Stimulated activated CD8-positive, alpha-beta memory T cell treated with anti-CD3 and anti-CD28 coated beads, Interleukin-15, amount 100 ng/mL, for 24 hours (primary cell): ENCODE measurements at places on chromosomes 1 and 21.
A peak's percentile ranks its signal among the peaks of the same experiment; 100 is the strongest.

GRCh38 chr1:232443372-232443771 is 186.6 kb downstream of the SIPA1L2 start:
- no peak for DNase-seq

- DNase-seq = no peak
Observed at GRCh38 chr1:21852282-21853130, 40.4 kb downstream of the LDLRAD2 start.

DNA sequence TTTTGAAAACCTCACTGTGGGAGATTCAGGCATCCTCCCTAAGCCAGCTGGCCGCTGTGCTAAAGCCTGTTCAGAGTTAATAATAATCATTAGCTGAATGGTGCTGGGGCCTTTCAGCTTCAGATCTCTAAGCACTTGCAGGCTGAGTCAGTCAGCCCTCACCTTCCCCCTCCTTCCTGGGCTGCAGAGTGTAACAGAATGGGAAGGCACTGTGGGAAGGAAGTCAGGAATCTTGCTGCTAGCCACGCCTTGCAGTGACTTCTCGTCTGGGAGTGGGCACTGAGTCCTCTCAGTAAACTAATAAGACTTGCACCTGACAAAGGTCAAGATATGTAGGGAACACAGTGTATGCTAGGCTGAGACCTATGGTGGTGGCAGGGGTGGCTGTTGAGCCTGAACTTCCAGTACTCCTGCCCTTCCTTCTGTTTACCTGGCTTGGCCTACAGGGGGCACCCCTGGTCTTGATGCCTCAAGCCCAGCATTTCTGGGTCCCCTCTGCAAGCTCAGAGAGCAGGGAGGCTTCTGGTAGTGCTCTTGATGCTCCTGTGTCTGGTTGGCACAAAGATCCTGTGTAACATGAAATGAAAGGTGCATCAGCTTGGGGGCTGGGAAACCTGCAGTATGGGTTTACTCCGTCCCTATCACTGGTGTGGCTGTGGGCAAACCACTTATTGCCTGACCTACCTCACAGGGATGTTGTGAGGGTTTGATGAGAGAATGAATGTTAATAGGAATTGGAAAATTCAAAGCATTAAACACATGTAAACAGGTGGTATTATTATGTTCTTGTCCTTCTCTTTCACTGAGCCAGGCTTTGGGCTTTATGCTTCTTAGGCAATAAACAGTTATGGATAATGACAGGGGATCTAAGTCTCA is 6.0 kb downstream of the CYB561D1 start:
- no peak for DNase-seq

- no peak for DNase-seq
Observed at GRCh38 chr1:220887202-220887519, 7.9 kb downstream of the HLX start.

- no peak for DNase-seq
Observed at GRCh38 chr1:147169840-147170674, 2.2 kb downstream of the PRKAB2 start.

- DNase-seq = no peak
Observed at GRCh38 chr21:27155130-27155500, 188.2 kb upstream of the ADAMTS5 start.

DNA sequence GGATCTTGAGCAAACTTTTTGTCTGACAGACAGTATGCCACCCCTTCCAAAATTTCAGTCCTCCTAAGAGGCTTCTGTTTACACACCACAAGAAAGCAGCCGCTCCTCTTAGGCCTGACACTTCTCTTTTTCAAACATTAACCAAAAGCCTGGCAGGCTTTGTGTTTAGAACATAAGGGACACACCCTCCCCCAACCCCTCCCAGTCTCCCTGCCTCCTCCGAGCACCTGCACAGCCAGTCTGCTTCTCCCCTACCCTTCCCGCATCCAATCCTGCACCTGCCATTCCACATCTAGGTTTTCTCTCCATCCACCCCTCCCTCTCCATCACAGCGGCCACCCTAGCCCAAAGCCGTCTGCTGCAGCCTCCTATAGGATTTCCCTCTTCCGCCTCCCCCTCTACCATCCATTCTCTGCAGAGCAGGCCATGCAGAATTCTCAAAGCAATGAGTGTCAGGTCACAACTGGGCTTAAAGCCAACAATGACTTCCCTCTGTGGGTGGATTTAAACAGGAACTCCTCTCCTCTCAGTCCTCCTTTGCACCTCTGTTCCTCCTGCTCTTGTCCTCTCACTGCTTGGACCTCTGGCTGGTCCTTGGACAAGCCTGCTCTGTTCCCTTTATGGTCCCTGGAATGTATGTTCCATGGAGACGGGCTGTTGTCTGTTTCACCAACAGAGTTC is 478.2 kb downstream of the NPHP4 start:
- DNase-seq = no peak

- no peak for DNase-seq
Observed at GRCh38 chr1:70737125-70737524, 310.5 kb downstream of the PTGER3 start.

- DNase-seq = no peak
Observed at GRCh38 chr1:48073798-48074530, 76.8 kb upstream of the TRABD2B start.

GRCh38 chr1:61337037-61337436 is 254.7 kb downstream of the NFIA start:
- DNase-seq = no peak

- no peak for DNase-seq
Observed at GRCh38 chr1:197481101-197481500, 213.0 kb downstream of the CRB1 start.

DNA sequence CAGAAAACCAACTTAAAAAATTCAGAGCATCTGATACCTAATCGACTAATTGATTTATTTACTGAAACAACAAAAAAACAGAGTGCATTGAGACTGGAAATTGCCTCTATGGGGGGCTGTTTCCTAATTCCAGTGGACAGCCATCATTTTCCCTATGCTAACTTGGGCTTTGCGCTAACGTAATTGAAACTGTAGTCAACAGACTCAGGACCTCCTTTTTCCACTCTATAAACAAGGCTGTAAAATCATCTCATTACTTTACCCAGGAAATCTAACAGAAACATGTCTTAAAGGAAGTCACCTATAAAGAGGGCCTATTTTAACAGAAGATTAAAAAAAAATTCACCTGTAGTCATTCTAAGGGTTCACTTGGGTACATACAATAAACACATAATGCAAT is 2.1 kb downstream of the ERG start:
- DNase-seq = no peak

DNA sequence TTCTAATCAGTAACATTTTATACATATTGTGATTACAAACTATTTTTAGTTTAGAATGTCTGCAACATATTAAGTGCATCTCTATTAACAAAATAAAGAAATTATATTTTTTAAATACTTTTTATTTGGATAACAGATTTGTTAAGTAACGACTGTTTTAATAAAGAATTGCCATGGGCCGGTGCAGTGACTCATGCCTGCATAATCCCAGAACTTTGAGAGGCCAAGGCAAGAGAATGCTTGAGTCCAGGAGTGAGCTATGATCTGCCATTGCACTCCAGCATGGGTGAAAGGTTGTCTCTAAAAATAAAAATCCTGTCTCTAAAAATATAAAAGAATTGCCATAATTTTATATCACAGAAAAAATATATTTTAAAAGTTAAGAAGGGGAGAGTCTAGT is 4.1 kb downstream of the LRRIQ3 start:
- no peak for DNase-seq

DNA sequence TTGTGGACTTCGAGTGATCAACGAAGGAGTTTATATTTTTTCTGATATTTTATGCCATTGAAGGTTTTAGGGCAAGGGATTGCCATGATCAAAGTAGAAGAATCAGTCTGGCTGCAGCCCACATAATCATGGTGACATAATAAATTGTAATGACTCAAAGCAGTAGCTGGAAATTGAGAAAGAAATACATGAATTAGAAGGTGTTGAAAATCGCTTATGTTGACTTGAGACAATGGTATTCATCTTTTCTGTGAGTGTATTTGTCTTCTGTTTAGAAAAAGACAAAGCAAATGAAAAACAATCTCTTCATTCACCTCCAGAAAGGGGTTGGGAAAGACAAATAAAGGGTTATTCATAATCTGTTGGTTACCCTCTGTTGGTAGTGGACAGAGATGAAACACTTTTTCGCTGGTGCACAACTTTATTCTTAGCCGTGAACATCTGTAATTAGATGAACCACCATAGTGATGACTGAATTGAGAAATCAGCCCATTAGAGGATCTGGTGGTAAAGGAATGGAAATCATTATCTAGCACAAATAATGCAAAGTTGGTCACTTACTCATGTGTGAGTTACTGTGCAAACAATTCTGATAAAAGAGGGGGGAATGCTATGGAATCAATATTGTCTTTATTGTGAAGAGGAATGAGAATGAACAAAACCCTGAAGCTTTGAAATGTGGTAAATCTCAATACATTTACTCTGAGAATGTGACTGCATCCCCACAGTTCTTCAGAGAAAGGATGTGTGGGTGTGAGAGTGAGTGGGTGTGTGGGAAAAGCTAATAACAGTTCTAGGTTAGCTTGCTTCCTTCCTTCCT is 121.8 kb downstream of the NTNG1 start:
- no peak for DNase-seq

DNA sequence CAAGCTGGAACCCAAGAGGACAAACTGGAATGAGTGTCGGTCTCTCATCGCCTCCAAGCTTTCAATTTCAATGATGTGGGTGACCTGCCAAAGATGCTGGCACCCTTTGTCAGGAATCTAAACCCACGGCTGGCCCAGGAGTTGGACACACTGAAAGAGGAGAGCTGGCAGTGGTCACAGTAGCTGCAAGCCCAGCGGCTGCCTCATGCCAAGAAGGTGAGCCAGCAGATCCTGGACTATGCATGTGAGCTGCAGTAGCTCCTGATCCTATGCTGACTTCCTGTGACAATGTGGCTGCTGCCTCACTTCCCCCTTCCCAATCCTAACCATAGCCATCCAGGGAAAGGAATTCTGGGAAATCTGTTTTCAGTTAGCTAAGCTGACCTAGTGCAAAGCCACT is 117.0 kb upstream of the VAV3 start:
- no peak for DNase-seq

GRCh38 chr1:234164098-234164709 is 209.1 kb upstream of the COA6 start:
- DNase-seq = no peak

DNA sequence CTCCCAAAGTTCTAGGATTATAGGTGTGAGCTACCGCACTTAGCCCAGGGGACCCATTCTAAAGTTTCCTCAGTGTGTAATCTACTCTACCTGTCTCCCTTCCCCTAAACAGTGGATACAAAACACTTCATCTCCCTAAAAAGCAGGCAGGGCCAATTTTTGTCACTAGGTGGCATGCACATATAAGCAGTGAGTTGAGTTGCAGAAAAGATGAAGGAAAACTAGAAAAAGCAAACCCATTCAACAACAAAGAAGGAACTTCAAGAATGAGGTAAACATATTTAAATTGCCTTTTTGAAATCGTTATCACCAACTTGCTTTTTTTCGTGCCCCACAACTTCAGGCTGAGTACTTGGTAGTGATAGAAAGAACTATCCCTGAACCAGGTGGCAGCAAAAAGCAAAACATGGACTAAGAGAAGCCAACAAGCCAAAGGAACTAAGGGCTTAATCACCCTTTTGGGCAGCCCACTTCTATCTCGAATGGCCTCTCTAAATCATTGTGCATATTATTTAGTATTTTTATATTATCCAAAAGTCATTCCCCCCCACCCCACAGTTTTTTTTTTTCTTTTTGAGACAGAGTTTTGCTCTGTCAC is 19.7 kb upstream of the ALDH9A1 start:
- DNase-seq = no peak

DNA sequence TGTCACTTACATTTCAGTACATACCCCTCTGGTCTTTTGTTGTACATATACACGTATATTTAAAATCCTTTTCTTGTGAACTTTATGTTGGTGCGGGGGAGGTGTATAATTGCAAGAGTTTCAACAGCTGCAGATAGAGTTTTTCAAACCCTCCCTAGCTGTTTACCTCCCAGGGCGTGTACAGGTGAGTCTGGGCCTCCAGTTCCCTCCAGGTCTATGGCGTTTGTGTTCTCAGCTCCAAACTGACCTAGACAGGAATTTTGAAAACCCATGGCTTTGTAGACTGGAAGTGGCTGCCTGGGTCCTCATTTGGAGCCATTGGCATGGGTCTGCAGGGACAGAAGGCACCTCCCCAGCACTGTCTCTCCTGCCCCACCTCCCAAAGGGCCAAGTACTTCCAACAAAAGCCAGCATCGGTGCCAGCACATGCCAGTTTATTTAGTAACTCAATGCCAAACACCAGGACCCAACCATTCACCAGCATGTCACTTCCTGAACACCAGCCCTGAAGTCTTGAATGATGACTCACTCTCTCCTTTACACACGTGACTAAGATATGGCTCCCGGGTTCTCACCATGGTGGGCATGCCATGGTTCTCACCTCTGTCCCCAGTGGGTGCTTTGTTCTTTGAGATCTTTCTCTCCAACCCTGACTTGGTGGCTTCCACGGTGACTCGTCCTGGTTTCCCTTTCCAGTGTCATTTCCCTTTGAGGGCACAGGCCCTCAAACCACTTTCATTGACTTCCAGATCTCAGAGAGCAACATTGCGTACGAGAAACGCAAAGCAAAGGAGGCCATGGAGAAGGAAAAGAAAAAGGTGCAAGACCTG is 57.3 kb upstream of the EFHD2 start:
- DNase-seq = peak; percentile 4

GRCh38 chr1:236774926-236775325 is 20.2 kb upstream of the MTR start:
- DNase-seq = no peak

GRCh38 chr1:34987018-34987417 is 1.9 kb upstream of the TMEM35B start:
- DNase-seq = no peak

DNA sequence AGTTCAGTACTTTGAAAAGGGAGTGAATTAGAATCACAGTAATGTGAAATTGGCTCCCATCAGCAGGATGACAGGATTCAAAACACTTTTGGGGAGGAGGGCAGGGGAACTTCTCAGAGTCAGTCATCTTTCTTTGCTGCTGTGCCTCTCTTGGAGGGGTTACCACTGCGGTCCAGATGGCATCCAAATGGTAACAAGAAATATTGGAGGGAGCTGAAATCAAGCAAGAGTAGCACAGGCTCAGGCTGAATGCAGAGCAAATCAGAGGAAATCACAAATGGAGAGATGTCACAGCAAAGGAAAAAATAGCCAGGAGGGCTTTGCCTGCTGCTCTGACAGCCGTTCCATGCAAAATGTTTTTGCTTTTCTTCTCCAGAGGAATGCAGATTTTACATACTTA is 75.0 kb upstream of the C8B start:
- DNase-seq = no peak

GRCh38 chr1:241827264-241827663 is 20.7 kb upstream of the EXO1 start:
- no peak for DNase-seq
